Muscle of arm (tissue), 14 donors: ENCODE measurements at places on chromosomes 5 and 9. TPM values are rescaled to one million over a fixed set of nuclear protein-coding genes. Genes with fewer than 3 reads are reported as not detected.

Gene LEAP2
- 2.3 TPM for polyA plus RNA-seq

Gene RAB3C
- polyA plus RNA-seq = 1.2 TPM

Gene SPINK4
- not detected for polyA plus RNA-seq

Gene SELENOP
- 121 TPM for polyA plus RNA-seq

Gene SLC46A2
- polyA plus RNA-seq = 0.21 TPM

Gene OTP
- not detected for polyA plus RNA-seq

Gene STKLD1
- polyA plus RNA-seq = 2.8 TPM

Gene PCA3
- polyA plus RNA-seq = not detected

Gene GM2A
- polyA plus RNA-seq = 22.7 TPM

Gene MRNIP
- 12.4 TPM for polyA plus RNA-seq

Gene NUTM2G
- 2.3 TPM for polyA plus RNA-seq

Gene MCC
- polyA plus RNA-seq = 21.4 TPM

Gene CSF2
- not detected for polyA plus RNA-seq

Gene FOXD4
- polyA plus RNA-seq = 0.36 TPM

Gene ZNF608
- 34.9 TPM for polyA plus RNA-seq

Gene IRGM
- not detected for polyA plus RNA-seq

Gene SOHLH1
- polyA plus RNA-seq = 0.11 TPM

Gene ENHO
- not detected for polyA plus RNA-seq

Gene ADRA1B
- polyA plus RNA-seq = not detected

Gene HTR1A
- not detected for polyA plus RNA-seq

Gene PCDHB13
- polyA plus RNA-seq = 3.8 TPM

Gene RALGDS
- 55.5 TPM for polyA plus RNA-seq

Gene ARL15
- polyA plus RNA-seq = 32.2 TPM
